ENCODE measurements at places on chromosomes 5 and 9.
A peak's percentile ranks its signal among the peaks of the same experiment; 100 is the strongest.

- no peak for DNase-seq
Observed at GRCh38 chr5:37936091-37936490, 96.2 kb upstream of the GDNF start.

DNA sequence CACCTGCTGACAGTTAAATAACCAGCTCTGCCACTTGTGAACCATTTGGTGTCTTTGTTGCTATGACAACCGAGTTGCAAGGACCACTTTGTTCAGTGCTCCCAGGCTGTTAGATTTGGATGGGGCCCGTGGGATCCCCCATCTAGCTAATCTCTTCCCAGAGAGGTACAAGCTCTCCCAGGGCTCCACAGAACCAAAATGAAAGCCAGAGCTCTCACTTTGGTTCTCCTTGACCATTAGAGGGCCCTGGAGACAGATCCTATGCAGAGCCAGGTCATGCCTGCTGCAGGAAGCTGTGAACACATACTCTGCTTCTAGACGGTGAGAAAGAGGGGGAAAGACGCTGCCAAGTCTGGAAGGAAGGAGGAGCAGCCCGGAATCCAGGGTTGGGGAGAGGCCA lies 224.6 kb downstream of the GABBR2 start:
- no peak for DNase-seq

GRCh38 chr5:61019642-61020041 lies 74.6 kb downstream of the NDUFAF2 start:
- DNase-seq = no peak

DNA sequence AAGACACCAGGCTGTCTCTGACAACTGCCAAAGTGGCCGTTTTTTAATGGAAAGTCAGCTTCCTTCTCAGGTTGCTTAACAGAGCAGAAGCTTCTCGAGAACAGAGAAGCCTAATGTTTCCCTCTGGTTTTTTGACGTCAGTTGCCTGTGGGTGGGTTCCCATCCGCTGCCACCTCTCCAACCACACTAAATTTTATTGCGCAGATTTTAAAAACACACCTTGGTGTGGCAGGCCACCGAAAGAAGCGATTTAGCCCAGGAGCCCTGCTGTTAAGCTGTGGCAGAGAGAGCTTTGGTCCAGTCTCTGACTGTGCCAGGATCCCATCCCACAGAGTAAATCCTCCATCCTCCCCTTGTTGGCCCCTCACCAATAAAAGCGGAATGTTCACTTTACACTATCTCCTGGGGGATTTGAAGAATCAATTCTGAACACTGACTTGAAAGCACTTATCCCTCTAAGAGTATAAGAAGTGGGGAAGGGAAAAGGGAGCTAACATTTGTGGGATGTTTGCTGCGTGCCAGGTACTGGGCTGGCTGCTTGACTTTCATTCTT lies 181.6 kb downstream of the AOPEP start:
- DNase-seq = no peak

DNA sequence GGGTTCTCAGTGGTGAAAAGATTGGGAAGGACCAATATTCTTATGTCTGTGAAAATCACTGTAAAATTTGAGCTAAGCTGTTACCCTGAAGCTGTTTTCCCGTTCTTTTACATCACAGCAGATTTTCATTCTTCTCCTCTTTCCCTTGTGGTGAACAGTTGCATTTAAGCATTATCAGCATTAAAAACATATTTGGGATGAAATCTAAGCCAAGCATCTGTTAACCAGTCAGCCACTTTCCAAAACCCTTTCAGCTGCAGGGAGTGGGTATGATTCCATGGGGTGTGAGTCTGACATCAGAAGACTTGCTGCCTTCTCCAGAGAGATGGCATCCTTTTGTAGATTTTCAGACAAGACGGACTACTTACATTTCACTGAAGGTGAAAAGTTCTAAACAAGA lies 97.2 kb downstream of the TRIO start:
- no peak for DNase-seq

GRCh38 chr9:85909390-85909789 lies 31.6 kb upstream of the NAA35 start:
- no peak for DNase-seq

GRCh38 chr5:124401476-124402143 lies 344.8 kb downstream of the ZNF608 start:
- DNase-seq = no peak

DNA sequence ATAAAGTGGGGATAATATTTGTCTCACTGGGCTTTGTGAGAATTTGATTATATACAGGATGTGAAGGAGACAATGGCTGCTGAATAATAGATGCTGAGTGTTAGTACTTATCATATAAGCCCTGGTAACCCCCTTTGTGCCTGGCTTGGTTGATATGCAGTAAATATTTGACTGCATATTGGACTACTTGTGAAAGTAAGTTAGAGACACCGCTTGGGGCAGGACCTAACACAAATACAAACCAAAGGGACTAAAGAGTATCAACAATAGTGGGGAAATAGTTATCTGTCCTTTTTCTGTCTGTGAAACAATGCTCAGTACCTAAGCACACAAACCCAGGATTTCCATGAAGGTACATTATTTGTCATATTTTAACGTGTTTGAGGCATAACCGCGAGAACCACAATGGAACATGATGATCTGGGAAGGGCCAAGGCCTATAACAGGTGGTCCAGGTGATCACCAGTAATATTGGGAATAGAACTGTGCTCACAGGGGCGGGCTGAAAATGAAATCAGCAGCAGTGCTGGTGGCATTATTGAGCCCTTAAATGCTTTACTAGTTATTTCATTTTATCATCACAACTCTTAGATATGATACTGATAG lies 138.2 kb upstream of the SMARCA2 start:
- DNase-seq = no peak

GRCh38 chr9:73104921-73105320 lies 46.7 kb upstream of the ANXA1 start:
- no peak for DNase-seq

DNA sequence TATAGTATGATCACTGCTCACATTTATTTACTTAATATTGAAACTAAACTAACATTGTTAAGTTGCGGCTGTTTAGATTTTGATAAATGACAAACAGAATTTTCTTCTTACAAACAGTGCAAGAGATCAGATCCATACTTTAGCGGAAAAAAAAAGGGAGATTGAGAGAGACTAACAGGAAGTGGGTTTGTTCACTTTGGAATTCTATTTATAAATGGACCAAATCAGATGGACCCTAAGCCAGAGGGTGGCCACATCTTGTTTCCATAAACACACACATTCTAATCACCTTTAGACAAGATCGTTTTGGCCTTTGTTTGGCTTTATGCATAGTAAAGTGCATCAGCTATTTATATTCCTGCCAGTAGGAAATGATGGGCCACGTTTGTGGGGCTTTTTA lies 381.4 kb upstream of the CD180 start:
- no peak for DNase-seq

GRCh38 chr5:160398806-160399205 lies 1.0 kb downstream of the FAM200C start:
- DNase-seq = no peak

- DNase-seq = no peak
Observed at GRCh38 chr5:174176511-174176910, 131.0 kb downstream of the NSG2 start.

GRCh38 chr9:4662989-4663792 lies 1.1 kb downstream of the PLPP6 start:
- no peak for DNase-seq

GRCh38 chr5:66841264-66841663 lies 245.1 kb downstream of the MAST4 start:
- no peak for DNase-seq

DNA sequence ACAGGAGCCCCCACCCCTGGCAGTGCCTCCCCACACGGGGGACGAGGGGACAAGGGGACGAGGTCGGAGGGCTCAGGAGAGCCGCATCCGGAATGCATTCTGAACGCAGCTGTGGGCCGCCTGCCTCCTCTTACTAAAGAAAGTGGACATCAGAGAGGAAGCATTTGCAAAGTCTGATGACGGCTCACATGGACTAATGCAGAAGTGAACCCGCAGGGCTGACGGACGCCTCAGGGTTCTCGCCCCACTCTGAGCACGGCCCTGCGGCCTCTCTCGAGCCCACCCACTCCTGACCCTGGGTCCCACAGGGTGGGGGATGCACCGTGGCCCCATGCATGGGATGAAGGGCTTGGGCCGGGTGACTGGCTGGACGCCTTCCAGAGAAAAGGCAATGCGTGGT lies 5.9 kb downstream of the LPCAT1 start:
- DNase-seq = peak; percentile 5

DNA sequence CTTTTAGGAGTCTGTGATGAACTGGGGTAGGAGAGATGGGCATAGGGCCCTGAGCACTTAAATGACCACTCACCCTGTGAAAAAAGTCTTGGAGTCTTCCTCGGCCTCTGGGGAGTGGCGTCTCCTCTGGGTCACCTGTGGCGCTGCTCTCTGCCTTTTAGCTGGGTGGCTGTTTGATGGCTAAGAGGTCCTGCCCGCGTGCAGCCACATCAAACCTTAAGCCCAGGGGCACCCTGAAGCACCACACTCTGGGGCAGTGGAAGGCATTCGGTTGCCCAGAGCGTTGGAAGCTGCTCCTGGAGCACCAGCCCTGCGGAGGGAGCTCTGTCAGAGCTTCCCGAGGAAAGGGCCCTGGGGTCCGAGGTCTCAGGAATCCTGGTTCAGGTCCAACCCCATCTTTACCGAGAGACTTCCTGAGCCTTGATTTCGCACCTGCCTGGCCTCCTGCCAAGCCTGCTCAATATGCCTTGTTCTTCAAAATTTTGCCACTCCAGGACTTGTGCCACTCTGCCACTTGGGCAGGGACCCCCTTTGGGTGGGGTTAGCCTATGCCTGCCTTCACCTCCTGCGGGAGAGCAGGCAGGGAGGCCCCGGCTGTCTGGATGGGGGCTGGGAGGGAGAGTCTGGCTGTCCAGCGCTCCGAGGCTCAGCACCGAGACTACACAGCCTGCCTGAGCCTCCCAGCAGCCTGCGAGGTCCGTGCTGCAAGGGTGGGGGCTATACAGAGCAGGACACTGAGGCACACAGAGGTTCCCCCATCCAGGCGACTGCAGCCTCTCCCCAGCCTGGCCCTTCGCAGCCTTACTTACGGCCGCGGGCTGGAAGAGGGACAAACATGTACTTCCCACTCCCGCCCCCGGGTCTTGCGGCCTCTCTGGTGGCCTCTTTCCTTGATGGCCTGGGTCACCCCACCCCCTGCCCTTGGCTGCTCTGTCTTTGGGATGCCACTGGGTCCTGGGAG lies 63.4 kb upstream of the RNU6ATAC start:
- no peak for DNase-seq

DNA sequence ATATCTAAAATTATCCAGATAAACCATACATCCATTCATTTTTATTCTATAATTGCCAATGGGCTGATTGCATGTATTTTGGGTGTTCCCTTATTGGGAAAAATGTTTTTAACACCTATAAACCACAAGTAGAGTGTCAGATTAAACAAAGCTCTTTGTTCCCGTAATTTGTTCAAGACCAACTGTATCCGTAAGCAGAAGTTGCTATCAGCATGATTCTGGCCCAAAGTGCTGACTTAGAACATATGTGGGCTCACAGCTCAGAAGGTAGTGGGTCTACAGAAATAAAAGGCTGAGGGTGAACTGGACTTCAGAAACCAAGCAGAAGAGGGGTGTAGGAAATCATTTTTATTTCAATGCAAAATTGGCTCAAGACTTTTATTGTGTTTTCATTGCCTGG lies 23.5 kb upstream of the IL7R start:
- no peak for DNase-seq

GRCh38 chr9:2015581-2016407 lies 647 bp downstream of the SMARCA2 start:
- DNase-seq = peak; percentile 49

All from gastrocnemius medialis (tissue), 4 donors.